Activated CD8-positive, alpha-beta memory T cell treated with anti-CD3 and anti-CD28 coated beads for 1 hour (primary cell): ENCODE measurements at places on chromosomes 2 and 18.

- DNase-seq = no peak
Observed at GRCh38 chr2:15919716-15920434, 20.5 kb upstream of the MYCN start.

DNA sequence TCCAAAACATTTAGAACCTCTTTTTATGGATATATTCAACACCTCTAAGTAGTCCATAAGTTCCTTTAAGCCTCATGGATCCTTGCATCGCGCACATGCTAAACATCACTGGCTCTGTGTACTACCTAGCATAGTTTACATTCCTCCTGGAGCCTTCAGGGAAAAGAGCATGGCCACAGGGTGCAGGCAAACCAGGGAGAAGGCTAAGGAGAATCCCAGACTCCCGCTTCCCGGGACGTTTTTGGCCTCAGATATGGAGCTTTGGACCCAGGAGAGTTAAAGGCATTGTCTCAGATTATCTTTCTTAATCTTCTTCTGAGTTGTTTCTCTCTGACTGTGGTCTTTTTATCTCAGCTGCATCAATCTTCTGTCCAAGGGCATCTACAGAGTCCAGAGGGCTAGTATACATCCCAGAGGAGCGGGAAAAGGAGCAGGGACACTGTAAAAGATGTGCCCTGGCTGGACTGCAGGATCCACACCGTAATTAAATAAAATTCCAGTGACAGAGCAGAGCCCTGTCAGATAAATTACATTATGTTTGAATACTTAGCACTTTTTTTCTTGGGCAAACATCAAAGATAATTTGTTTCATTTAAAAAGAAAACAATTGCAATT lies 36.9 kb downstream of the RIT2 start:
- DNase-seq = no peak

GRCh38 chr2:159614534-159615366 lies 1.6 kb downstream of the BAZ2B start:
- DNase-seq = no peak

GRCh38 chr2:157872791-157873190 lies 3.3 kb downstream of the ACVR1 start:
- no peak for DNase-seq

GRCh38 chr2:233796254-233796653 lies 18.1 kb downstream of the MROH2A start:
- no peak for DNase-seq

DNA sequence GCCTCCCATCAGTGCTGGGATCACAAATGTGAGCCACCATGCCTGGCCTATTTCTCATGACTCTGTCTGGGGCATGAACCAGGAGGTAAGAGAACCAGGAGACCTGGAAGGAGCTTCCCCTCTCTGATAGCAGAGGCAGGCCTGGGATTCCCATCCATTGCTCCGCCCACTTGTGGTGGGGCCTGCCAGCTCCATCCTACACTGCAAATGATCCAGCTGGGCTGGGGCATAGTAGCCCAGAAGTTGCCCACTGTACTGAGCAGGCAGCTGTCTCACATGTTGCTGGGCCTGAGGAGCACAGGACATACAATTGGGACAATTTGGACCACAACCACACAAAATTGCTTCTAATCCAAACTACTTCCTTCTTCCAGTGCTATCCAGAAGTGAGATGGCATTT lies 91.0 kb downstream of the MARCHF4 start:
- DNase-seq = no peak

- DNase-seq = peak; percentile 14
Observed at GRCh38 chr2:134181219-134181618, 72.7 kb upstream of the MGAT5 start.

GRCh38 chr2:84785950-84786349 lies 94.9 kb downstream of the TRABD2A start:
- DNase-seq = no peak
